A673 (cell line): ENCODE measurements at places on chromosomes 11 and 22. TPM values are rescaled to one million over a fixed set of nuclear protein-coding genes. Genes with fewer than 3 reads are reported as not detected.

DNA sequence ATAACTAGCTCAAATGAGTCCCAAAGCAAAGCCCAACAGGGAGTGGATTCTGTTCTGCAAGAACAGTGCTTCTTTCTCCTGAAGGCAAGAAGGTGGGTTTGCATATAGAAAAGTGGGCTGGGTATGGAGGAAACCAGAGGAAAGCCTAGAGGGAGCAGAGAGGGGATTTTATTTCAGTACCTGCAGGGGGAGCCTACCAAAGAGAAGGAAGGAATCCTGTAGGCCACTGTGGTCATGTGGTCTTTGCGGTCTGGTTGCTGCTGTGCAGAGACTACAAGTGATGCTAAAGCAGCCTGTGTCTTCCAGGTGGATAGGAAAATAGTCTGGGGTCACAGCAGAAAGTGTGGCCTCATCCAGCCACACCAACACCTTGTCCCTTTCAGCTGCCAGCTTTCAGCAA lies 33.2 kb upstream of the ZBTB16 start:
- DNase-seq, result peak; percentile 60
- no peaks in the 10 kb centered on the region for H3K36me3 ChIP-seq
- no peak overlapping the region for H3K27ac ChIP-seq

DNA sequence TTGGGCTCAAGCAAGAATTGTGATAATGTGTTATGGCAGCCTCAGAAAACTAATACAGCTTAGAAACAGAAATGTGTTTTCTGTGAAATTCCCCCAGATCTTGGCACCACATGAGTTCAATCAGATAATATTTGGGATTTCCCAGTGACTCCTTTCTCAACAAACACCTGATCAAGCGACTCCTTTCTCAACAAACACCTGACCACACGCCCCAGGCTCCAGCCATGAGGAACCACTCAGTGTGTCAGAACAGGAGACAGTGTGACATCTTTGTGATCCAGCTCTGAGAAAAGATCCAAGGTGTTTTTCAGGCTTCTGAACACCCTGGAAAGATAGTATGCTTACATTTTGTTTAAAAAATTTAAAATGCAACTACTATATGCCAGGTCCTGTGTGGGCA lies 1.9 kb upstream of the UVRAG start:
- no peak overlapping the region for H3K27ac ChIP-seq
- DNase-seq, result no peak
- no peak overlapping the region for H3K4me3 ChIP-seq
- H3K27me3 ChIP-seq, result no peaks in the 10 kb centered on the region

- peak overlapping the region; percentile 30 for H3K27ac ChIP-seq
- no peak for DNase-seq
- peaks cover 24% of the 10 kb centered on the region for H3K4me1 ChIP-seq
- H3K27me3 ChIP-seq, result no peaks in the 10 kb centered on the region
Measured at GRCh38 chr22:39524089-39524752, 3.9 kb downstream of the ATF4 start.

DNA sequence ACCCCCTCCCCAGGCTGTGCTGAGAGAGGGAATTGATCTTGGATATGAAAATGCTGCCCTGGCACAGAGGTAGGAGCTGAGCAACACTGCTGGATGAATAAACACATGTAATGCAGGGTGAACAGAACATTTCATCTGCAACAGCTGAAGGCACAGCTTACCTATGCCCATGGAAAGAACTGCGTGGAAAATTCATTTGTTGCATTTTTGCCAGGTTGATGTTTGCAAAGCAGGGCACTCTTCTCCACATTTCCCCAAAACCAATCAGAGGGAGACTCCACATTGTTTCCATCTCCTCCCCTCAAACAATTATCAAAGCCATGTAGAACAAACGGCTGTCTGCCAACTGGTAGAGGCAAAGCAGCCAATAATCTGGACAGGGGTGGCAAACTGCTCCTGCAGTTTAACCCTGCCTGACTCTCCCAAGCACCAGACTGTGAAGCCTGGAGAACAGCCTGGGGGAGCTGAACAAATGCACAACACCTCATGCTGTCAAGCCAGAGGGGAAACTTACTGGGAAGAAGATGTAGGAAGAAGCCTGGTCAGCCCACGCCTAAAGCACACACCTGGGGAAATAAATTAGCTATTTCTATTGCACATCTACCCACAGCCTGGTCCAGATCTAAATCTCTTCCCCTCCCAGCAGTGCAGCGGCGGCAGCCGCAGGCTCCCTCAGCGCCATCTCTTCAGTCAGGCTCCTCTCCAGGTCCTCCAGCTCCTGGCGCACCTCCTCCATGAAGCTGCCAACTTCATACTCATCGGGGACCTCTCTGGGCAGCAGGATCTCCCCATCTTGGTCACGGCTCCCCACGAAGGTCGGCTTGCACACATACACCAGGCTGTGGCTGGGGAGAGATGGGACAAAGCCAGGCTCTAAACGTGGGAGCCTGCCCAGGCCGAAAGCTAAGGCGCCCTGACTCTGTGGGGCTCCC lies 44.3 kb downstream of the DKK3 start:
- no peak overlapping the region for H3K4me3 ChIP-seq
- no peaks in the 10 kb centered on the region for H3K27me3 ChIP-seq
- DNase-seq, result no peak
- no peaks in the 10 kb centered on the region for H3K36me3 ChIP-seq

- no peaks in the 10 kb centered on the region for H3K36me3 ChIP-seq
- no peak for DNase-seq
- no peak overlapping the region for H3K27ac ChIP-seq
- no peaks in the 10 kb centered on the region for H3K4me1 ChIP-seq
- peaks cover 5% of the 10 kb centered on the region for H3K27me3 ChIP-seq
- H3K4me3 ChIP-seq, result no peak overlapping the region
Measured at GRCh38 chr11:95291946-95292345, 60.9 kb upstream of the SESN3 start.

Gene OR52E8
- not detected in 2 replicates for total RNA-seq

DNA sequence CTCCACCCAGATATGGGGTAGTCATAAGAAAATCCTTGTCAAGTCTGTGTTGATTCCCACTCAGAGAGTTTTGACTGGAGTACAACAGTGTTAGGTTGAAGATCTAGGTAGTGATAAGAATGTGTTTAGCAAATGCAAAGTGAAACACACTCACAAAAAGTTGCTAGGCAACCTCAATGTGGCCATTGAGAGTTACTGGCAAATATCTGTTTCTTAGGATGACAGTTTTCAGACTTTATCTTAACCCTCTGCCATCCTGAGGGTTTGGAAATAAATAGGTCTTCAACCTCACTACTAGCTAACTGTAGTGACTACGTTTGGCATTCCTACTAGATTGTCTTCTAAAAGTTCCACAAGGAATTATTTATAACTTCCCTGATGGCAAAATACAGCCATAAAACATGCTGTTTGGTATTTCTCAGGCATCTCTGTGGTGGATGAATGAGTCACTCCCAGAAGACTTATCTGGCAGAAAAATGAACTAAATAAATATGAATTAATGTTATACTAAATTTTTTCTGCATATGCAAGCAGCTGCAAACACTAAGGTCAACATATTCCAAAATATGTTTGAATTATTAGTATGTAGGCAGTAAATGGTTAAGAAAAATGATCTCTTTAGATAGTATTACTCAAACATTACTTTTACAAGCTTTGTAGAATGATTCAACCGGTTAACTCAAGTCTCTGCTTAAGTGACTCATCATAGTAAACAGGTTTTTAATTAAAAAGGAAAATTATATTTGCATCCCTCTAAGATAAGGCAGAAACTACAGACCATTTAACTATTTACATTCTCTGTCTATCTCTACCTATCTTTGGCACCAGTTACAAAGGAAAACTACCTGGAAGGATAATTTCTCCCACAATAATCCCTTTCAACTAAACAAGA lies 17.1 kb upstream of the SYTL2 start:
- H3K4me3 ChIP-seq, result no peak overlapping the region
- peak; percentile 32 for DNase-seq
- no peaks in the 10 kb centered on the region for H3K36me3 ChIP-seq
- H3K4me1 ChIP-seq, result no peaks in the 10 kb centered on the region
- no peak overlapping the region for H3K27ac ChIP-seq
- no peaks in the 10 kb centered on the region for H3K27me3 ChIP-seq

DNA sequence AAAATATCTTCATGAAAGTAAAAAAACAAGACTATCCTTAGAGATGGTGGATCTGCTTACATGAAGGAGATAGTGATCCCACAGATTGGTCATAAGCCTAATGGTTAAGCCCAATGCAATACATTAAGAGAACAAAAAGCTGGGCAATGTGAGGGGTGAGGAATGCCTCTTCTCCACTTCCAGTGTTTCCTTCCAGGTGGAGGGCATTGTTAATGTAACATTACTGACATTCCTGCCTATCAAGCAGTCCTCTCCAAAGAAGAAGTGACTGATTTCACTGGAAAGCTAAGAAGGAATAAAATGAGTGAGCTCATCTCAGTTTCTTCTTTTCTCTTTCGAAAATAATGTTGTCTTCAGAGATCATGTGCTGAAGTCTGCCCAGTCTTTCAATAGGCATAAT lies 207.8 kb downstream of the RAB38 start:
- H3K36me3 ChIP-seq, result no peaks in the 10 kb centered on the region
- no peak for DNase-seq
- no peaks in the 10 kb centered on the region for H3K4me1 ChIP-seq
- no peak overlapping the region for H3K4me3 ChIP-seq

Gene KRTAP5-9
- total RNA-seq, result not detected in 2 replicates

Gene HTR3A
- total RNA-seq, result not detected in 2 replicates

GRCh38 chr22:49815641-49816091 lies 12.0 kb downstream of the BRD1 start:
- peaks cover 53% of the 10 kb centered on the region for H3K36me3 ChIP-seq
- H3K4me3 ChIP-seq, result no peak overlapping the region
- no peak for DNase-seq
- H3K4me1 ChIP-seq, result no peaks in the 10 kb centered on the region

DNA sequence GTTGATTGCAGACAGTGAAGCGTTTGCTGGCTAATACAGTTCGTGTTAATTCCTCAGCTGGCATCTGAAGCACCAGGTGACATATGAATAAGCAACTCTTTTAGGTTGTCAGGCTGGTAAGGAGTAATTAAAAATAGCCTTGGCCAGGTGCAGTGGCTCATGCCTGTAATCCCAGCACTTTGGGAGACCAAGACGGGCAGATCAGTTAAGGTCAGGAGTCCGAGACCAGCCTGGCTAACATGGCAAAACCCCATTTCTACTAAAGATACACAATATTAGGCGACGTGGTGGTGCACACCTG lies 74.9 kb downstream of the CECR2 start:
- H3K4me1 ChIP-seq, result peaks cover 8% of the 10 kb centered on the region
- H3K27me3 ChIP-seq, result no peaks in the 10 kb centered on the region
- H3K4me3 ChIP-seq, result no peak overlapping the region
- no peak overlapping the region for H3K27ac ChIP-seq
- H3K36me3 ChIP-seq, result no peaks in the 10 kb centered on the region

- no peak overlapping the region for H3K27ac ChIP-seq
- H3K36me3 ChIP-seq, result no peaks in the 10 kb centered on the region
- no peaks in the 10 kb centered on the region for H3K27me3 ChIP-seq
- no peak for DNase-seq
- H3K4me1 ChIP-seq, result peaks cover 4% of the 10 kb centered on the region
- no peak overlapping the region for H3K4me3 ChIP-seq
Measured at GRCh38 chr11:35011389-35011788, 95.0 kb downstream of the PDHX start.

Gene CFAP300
- 10.9 and 11.3 TPM in 2 replicates for total RNA-seq

- H3K27me3 ChIP-seq, result peaks cover 9% of the 10 kb centered on the region
- H3K36me3 ChIP-seq, result no peaks in the 10 kb centered on the region
- peaks cover 22% of the 10 kb centered on the region for H3K4me1 ChIP-seq
- no peak overlapping the region for H3K4me3 ChIP-seq
- no peak overlapping the region for H3K27ac ChIP-seq
Measured at GRCh38 chr22:29636751-29637150, 33.3 kb downstream of the NF2 start.

- peak; percentile 72 for DNase-seq
- H3K4me3 ChIP-seq, result no peak overlapping the region
- no peaks in the 10 kb centered on the region for H3K36me3 ChIP-seq
- H3K27ac ChIP-seq, result peak overlapping the region; percentile 74
- H3K27me3 ChIP-seq, result no peaks in the 10 kb centered on the region
Measured at GRCh38 chr11:111814557-111815320, 48.5 kb upstream of the PPP2R1B start.

DNA sequence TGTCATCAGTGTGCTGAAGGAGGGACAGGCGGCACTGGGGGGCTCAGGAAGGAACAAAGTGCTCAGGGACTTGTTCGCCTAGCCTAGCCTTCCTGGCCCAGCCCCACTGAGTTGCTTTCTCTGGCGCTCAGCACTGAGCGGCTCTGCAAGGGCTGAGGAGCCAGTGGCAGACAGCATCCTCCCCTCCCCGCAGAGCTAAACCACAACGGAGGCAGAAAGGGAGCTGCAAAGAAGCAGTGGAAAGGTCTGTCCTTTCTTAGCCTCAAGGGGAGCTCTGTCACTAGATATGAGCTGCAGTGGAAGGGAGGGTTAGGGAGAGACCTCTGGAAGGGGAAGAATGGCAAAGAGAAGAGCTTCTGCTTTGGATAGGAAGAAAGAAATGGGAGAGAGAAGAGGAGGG lies 89.7 kb upstream of the PHOX2A start:
- no peaks in the 10 kb centered on the region for H3K27me3 ChIP-seq
- no peak overlapping the region for H3K4me3 ChIP-seq
- no peak for DNase-seq
- H3K4me1 ChIP-seq, result no peaks in the 10 kb centered on the region
- H3K27ac ChIP-seq, result no peak overlapping the region

GRCh38 chr11:112459001-112459400 lies 198.3 kb upstream of the PLET1 start:
- H3K27me3 ChIP-seq, result no peaks in the 10 kb centered on the region
- peak; percentile 37 for DNase-seq
- H3K4me1 ChIP-seq, result peaks cover 14% of the 10 kb centered on the region

DNA sequence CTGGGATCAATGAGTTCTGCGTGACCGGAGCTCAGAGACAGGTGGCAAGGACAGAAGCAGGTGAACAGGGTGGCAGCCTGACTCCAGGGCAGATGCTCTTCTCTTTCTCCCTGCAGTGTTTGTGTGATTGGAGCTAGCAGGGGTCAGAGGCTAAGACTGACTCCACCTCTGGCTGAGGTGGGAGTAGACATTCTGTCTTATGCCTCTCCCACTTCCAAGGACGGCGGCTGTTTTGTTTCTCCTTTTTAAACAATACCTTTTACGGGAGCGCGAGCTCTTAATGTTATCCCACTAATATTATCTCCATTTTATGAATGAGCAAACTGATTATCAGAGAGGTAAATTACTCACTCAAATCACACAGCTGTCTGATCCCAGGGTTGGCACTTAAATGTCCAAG lies 323.7 kb downstream of the MIAT start:
- H3K4me3 ChIP-seq, result no peak overlapping the region
- peaks cover 22% of the 10 kb centered on the region for H3K4me1 ChIP-seq
- H3K27me3 ChIP-seq, result no peaks in the 10 kb centered on the region
- DNase-seq, result no peak

- H3K27ac ChIP-seq, result no peak within 1 kb of the TSS
- peak within 1 kb of the TSS; percentile 48 for H3K4me3 ChIP-seq
- peak; percentile 47 for DNase-seq
- peaks cover 26% of the 10 kb centered on the region for H3K27me3 ChIP-seq
- no peaks in the 10 kb centered on the region for H3K36me3 ChIP-seq
Measured at GRCh38 chr11:24496736-24497725, at the start of gene LUZP2. Gene LUZP2 (plus strand): TSS chr11:24497053.

GRCh38 chr22:19827341-19828034 lies 27.2 kb downstream of the GNB1L start:
- H3K4me3 ChIP-seq, result no peak overlapping the region
- H3K4me1 ChIP-seq, result no peaks in the 10 kb centered on the region
- H3K27ac ChIP-seq, result no peak overlapping the region
- H3K36me3 ChIP-seq, result no peaks in the 10 kb centered on the region
- no peak for DNase-seq
- no peaks in the 10 kb centered on the region for H3K27me3 ChIP-seq
